ENCODE measurements at places on chromosomes 7 and 10.

DNA sequence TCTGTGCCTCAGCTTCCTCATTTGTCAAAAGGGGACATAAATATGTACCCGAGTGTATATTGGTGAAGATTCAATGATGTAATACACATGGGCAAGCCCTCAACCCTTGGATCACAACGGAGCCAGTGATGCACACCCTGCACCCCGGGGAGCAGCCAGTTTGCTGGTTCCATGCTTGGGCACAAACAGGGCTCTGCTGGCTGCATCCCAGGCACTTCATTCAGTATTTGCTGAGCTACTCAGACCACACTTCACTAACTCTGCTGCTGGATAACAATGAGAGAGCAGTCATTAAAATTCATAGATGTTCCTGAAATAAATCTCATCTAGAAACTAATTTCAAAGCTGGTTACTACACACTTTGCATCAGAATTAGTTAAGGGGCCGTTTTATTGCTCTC lies 72.0 kb downstream of the SCRN1 start:
- DNase-seq: no peak
- no peaks in the 10 kb centered on the region for H3K27me3 ChIP-seq
- peaks cover 5% of the 10 kb centered on the region for H3K36me3 ChIP-seq

GRCh38 chr10:124802313-124802675 lies 675 bp downstream of the ABRAXAS2 start:
- no peaks in the 10 kb centered on the region for H3K4me1 ChIP-seq
- no peak for DNase-seq
- no peaks in the 10 kb centered on the region for H3K36me3 ChIP-seq
- no peak overlapping the region for H3K27ac ChIP-seq

GRCh38 chr7:42345478-42346299 lies 108.7 kb upstream of the GLI3 start:
- DNase-seq: no peak
- no peaks in the 10 kb centered on the region for H3K36me3 ChIP-seq
- H3K27me3 ChIP-seq: no peaks in the 10 kb centered on the region
- peaks cover 8% of the 10 kb centered on the region for H3K4me1 ChIP-seq
- no peak overlapping the region for H3K4me3 ChIP-seq

GRCh38 chr7:45692031-45692430 lies 117.9 kb downstream of the ADCY1 start:
- no peaks in the 10 kb centered on the region for H3K36me3 ChIP-seq
- H3K27me3 ChIP-seq: no peaks in the 10 kb centered on the region
- DNase-seq: no peak
- no peak overlapping the region for H3K4me3 ChIP-seq
- H3K4me1 ChIP-seq: no peaks in the 10 kb centered on the region

- no peaks in the 10 kb centered on the region for H3K4me1 ChIP-seq
- H3K36me3 ChIP-seq: no peaks in the 10 kb centered on the region
- DNase-seq: no peak
- no peak overlapping the region for H3K27ac ChIP-seq
These were observed 229.1 kb upstream of the AKR1E2 start for GRCh38 chr10:4596951-4597350.

DNA sequence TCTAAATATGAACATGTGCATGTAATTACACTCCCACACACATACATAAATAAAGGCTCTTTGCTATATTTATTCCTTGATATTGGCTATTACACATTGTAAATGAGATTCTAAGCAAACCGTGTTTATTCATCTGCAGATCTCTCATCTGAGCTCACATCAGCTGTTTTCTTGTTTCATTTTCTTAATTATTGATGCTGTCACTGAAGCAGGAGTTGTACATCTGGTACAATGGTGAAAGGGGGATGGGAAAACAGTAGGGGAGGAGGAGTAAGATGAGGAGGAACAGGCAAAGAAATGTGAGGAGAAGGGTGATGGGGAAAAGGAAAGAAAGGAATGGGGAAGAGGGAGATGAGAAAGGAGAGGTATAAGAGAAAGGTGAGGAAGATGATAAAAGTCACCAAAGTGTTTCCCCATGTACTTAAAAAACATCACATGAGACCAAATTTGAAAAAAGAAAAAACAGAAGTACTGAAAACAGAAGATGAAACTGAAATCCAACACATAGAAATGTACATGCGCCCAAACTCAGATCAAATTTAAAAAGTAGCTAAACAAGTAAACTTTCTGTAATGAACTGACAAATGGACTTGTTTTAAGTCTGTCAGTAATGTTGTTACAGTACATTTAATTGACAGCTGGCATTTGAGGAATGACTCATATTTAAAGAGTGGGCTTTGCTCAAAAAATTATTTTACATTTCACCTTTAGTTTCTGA lies 472.2 kb downstream of the ARL4A start:
- no peaks in the 10 kb centered on the region for H3K27me3 ChIP-seq
- H3K4me1 ChIP-seq: no peaks in the 10 kb centered on the region
- no peak for DNase-seq
- H3K27ac ChIP-seq: no peak overlapping the region
- no peaks in the 10 kb centered on the region for H3K36me3 ChIP-seq

DNA sequence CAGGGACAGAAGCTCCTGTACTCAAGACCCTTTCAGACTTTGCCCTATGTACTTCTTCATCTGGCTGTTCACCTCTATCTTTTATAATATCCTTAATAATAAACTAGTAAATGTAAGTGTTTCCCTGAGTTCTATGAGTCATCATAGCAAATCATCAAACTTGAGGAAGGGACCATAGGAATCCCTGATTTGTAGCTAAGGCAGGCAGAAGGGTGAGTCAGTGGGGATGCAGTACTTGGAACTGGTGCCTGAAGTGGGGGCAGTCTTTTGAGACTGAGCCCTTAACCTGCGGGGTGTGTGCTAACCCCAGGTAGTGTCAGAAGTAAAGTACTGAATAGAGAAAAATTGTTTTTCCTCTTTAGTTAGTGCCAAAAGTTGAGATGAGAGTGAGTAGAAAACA lies 6.2 kb upstream of the TMEM243 start:
- DNase-seq: no peak
- no peaks in the 10 kb centered on the region for H3K36me3 ChIP-seq
- no peak overlapping the region for H3K27ac ChIP-seq
- peaks cover 10% of the 10 kb centered on the region for H3K27me3 ChIP-seq
- H3K4me3 ChIP-seq: no peak overlapping the region
- H3K4me1 ChIP-seq: peaks cover 3% of the 10 kb centered on the region

GRCh38 chr7:2159176-2159520 lies 73.6 kb downstream of the MAD1L1 start:
- H3K27ac ChIP-seq: no peak overlapping the region
- peaks cover 3% of the 10 kb centered on the region for H3K4me1 ChIP-seq
- H3K36me3 ChIP-seq: no peaks in the 10 kb centered on the region
- H3K4me3 ChIP-seq: no peak overlapping the region

DNA sequence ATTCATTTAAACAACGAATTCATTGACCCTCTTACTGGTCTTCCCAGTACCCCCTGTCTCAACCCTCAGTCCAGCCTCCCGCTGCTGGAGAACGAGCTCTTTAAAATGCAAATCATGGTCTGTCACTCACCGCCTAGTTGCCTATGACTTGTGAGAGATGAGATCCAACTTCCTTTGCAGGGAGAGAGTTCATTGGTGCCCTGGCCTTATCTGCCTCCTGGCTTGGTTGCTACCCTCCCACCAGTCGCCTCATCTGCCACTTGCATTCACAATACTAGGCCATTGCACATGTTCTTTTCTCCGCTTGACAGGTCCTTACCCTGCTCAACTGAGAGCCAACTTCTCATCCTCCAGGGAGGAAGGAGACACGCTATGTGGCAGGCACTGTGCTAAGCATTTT lies 54.0 kb upstream of the MXI1 start:
- H3K27me3 ChIP-seq: no peaks in the 10 kb centered on the region
- H3K27ac ChIP-seq: no peak overlapping the region
- no peak overlapping the region for H3K4me3 ChIP-seq
- no peak for DNase-seq
- no peaks in the 10 kb centered on the region for H3K36me3 ChIP-seq

All from iPS DF 6.9 (cell line).